ENCODE measurements at places on chromosomes 4 and X. TPM values are rescaled to one million over a fixed set of nuclear protein-coding genes. Genes with fewer than 3 reads are reported as not detected.

GRCh38 chr4:157572284-157572683 is 351.8 kb downstream of the GRIA2 start:
- no peak for DNase-seq

- no peak for DNase-seq
Observed at GRCh38 chrX:55240788-55241340, 20.7 kb downstream of the PAGE5 start.

DRP2 gene
- total RNA-seq, result 0.05 TPM

DNA sequence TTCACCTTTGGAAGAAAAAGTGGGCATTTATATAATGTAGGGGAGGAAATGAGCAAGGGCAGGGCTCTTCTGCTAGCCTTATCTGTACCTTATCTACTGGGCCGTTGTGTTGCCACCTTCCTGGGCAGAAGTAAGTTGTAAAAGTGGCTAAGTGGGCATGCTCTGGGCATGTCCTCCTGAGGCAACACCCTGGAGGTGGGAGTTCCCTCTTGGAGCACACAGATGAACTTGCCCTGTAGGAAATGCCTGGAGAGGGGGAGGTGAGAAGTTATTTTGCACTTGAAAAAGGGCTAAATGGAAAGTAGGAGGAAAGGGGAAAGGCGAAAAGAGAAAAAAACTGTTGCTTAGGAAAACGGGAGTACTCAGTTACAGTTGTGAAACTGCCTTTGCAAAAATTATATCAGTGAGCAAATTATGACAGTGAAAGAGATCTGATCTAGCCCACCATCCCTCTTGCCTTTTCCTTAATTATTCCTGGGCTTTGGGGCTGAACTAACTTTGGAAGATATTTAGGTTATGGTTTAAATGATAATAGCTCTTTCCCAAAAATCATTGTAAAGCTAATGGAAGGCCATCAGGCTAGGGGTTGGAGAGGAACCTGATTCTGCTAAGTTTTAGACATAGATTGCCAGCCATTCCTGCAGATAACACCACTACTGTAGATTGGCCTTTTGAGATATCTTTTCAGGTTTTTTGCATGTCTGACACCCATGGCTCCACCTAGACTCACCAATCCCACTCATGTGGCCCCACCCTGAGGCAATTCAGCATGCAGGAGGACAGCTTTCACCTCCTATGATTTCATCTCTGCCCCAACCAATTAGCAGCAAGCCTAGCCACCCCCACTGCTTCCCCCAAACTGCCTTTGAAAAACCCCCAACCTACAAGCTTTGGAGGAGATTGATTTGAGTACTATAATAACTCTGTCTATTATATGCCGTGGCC is 20.5 kb upstream of the ZNF81 start:
- DNase-seq, result no peak

XK gene
- total RNA-seq, result 9.0 TPM

GAGE1 gene
- total RNA-seq, result not detected

PLAC8 gene
- total RNA-seq, result 0.75 TPM

TLR10 gene
- not detected for total RNA-seq

GRCh38 chrX:46180258-46180687 is 364.9 kb downstream of the ZNF674 start:
- no peak for DNase-seq

DNA sequence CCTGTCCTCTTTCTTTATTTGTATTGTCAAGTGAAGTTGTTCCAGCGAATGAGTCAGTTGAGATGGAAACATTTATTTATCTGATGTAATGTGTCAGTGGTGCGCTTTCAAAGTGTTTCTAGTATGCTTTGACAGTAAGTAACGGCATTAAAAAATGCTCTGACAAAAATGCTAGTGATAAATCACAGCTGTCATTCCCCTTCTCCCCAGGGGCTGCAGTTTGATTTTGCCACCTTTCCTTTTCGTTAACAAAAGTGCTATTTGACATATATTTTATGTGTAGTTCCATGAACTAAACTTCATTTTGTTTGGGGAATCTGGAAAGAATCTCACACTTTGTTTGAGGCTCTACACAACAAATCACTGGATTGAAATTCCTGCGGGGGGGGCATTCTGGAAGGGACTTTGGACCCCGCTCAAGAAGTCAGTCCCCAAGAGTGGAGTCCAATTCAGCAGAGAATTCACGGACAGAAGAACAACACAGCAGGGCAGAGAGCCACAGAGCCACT is 7.6 kb upstream of the TBC1D19 start:
- no peak for DNase-seq

DNA sequence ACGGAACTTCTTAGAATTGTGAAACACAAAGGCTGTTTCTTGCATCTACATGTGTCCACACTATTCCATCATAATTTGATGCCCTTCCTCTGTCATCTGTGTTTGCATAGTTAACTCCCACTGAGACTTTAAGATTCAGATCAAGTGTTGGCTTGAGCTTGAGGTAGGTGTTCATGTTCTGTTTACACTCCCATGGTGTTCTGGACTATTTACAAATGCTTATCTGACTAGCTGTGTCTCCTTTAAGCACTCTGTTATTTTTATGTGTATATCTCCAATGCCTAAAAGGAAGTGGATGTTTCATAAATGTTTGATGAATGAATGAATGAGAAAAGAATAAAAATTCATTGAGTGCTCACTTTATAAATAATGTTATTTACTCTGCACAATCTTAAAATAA is 622.7 kb downstream of the RAB28 start:
- no peak for DNase-seq

All from Right ventricle myocardium superior (tissue), 1 donor.